ENCODE measurements at places on chromosomes 16 and 17.

- no peak for DNase-seq
Observed at GRCh38 chr16:3004319-3004718, 8.4 kb upstream of the CLDN9 start.

GRCh38 chr16:15518381-15519351 is 84.3 kb downstream of the BMERB1 start:
- no peak for DNase-seq

DNA sequence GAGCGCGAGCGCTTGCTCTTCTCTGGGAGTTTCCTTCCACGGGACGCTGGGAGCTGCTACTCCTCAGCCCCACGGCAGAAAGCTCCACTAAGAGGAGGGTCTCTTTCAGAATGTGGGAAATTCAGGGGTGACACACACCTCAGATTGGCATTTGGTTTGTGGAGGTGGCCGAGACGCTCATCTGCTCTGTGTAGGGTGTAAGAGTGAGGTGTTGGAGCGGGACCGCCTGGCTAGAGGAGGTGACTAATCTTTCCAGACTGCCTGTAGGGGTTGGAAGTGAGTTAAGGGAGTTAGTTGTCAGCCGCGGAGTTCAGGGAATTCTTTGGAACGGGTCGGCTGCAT is 735 bp downstream of the PSMD11 start:
- no peak for DNase-seq

GRCh38 chr17:80189611-80190010 is 19.8 kb downstream of the CARD14 start:
- no peak for DNase-seq

GRCh38 chr16:21028728-21029127 is 121.9 kb downstream of the DNAH3 start:
- DNase-seq = no peak

DNA sequence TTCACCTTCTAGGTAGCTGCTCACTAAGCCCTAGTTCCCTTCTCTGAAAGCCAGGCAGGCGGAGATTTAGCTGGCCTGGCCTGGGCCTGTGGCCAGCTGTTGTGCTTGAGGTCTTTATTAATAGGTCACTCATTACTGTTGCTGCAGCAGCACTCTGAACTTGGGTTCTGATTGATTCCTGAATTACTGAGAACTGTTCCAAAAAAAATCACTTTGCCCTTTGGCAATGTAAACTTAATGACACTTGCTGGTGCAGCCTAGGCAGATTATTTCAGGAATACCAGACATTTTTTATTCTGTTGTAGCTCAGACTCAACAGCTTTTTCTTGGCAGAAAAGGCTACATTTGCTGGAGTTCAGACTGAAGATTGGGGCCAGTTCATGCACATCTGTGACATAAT is 2.7 kb downstream of the TOM1L1 start:
- no peak for DNase-seq

- no peak for DNase-seq
Observed at GRCh38 chr16:87046235-87046634, 271.0 kb downstream of the C16orf95 start.

DNA sequence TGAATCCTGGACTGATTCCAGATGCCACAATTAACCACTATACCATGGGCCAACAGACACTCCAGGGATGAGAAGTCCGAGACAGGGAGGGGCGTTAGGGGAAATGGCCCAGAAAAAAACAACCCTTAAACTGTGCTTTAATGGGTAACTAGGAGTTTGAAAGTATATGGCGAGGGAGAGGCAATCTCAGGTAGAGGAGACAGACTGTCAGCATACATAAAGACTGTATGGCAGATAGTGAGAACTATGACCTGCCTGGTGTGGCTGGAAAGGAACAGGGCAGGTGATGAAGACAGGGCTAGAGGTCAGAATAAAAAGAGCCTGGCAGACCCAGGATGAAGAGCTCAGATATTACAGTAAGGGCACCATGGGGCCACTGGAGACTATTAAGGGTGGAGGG is 8.1 kb downstream of the ZZEF1 start:
- no peak for DNase-seq

GRCh38 chr16:78205506-78205905 is 106.1 kb downstream of the WWOX start:
- DNase-seq = no peak

- DNase-seq = no peak
Observed at GRCh38 chr16:85767531-85767930, 16.6 kb upstream of the C16orf74 start.

- DNase-seq = no peak
Observed at GRCh38 chr17:15268461-15268860, 3.3 kb upstream of the PMP22 start.

GRCh38 chr17:73365301-73365874 is 53.6 kb upstream of the CDC42EP4 start:
- DNase-seq = no peak

DNA sequence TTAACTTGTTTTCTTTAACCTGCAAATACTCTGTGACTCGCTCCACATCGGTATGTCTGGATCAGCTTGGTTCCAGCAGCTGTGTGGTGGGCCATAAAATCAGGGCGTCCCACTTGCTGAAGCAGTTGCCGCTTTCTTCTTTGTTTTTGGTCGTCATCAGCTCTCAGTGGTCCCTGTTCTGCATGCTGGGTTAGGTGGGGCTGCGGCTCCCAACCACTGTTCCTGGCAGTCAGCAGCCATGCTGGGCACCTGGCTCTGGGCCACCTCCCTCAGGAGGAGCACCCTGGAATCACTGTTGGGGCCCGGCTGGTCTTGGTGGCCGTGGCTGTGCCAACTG is 23.0 kb downstream of the MGRN1 start:
- DNase-seq = no peak

DNA sequence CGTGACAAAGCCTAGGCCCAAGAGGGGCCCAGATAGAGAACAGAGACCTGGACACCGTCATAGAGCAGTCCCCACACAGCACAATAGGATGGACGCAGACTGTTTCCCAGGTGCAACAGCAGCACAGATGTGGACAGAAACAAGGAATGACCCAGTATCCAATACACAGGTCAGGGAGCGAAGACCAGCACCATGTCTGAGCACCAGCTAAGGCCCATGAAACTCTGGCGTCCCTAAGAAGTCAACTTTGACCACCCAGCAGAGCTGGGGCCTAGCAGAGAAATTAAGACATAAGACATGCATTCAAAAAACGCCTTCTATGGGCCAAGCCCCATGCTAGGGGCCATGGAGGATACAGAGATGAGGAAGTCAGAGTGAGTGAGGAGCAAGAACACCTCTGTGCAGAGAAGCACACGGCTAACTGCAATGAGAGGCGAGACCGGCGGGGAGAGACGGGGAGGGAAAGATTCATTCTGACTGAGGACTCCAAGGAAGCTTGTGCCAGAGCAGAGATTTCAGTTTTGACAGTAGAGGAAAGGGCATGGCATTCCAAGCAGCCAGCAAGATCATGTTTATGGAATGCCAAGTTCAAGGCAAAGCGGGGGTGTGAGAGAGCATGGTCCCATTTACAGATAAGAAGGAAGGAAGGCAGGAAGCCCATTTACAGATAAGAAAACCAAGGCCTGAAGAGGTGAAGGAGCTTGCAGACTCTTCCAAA is 50.8 kb downstream of the PITPNM3 start:
- DNase-seq = no peak

- peak; percentile 70 for DNase-seq
Observed at GRCh38 chr17:7404737-7405349, 946 bp upstream of the TMEM256 start.

DNA sequence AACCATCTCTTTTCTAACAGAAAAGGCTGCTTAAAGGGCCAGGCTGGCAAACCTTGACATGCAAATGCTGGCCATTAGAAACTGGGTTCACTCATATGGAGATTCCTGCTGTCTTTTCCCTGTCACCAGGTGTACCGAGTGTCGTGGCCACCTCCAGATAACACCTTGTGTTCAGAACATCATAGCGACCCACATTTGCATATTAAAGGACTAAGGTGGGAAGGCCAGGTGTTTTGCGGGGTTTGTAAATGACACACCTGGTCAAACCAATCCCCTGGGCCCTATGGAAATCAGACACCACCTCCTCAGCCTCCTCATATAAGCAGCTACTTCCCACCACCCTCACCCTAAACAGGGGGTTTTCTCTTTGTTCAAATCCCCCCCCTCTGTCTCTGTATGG is 2.5 kb upstream of the AIPL1 start:
- DNase-seq = no peak

DNA sequence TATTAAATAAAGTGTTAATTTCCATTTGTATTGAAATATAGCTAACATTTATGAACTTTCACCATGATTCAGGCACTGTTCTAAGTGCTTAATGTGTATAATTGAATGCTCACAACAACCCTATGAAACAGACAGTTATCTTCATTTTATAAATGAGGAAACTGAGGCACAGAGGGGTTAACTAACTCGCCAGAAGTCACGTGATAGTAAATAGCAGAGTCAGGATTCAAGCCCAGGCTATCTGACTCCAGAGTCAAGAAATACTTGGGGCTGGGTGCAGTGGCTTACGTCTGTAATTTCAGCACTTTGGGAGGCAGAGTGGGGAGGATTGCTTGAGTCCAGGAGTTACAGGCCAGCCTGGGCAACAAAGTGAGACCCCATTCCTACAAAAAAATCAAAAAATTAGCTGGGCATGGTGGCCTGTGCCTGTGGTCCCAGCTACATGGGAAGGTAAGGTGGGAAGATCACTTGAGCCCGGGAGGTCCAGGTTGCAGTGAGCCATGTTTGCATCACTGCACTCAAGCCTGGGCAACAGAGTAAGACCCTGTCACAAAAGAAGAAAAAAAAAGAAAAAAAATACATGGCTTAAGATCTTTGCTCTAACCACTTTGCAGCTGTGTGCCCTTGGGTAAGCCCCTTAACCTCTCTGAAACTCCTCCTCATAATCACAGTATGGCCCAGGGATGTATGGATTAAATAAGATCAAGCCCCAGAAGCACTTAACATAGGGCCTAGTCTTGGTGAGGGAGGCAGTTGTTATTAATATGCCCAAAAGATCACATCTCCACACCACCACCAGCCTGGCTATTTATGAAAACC is 29.0 kb downstream of the WSB1 start:
- DNase-seq = no peak

DNA sequence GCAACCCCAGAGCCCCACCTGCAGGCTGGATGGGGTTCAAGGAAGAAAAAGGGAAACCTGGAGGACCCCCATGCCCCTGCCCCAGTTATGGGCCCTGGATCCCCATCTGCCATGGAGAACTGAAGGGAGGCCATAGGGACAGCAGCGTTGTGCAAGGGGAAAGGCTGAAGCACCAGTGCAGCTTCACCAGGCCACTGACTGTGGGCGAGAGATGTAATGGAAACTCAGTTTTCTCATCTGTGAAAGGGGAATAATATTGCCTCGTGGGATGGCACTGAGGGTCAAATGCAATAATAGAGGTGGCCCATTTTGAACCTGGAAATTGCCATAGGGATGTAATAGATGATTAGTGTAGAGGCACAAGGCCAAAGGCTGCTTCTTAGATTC is 9.9 kb upstream of the TSPOAP1 start:
- DNase-seq = no peak

DNA sequence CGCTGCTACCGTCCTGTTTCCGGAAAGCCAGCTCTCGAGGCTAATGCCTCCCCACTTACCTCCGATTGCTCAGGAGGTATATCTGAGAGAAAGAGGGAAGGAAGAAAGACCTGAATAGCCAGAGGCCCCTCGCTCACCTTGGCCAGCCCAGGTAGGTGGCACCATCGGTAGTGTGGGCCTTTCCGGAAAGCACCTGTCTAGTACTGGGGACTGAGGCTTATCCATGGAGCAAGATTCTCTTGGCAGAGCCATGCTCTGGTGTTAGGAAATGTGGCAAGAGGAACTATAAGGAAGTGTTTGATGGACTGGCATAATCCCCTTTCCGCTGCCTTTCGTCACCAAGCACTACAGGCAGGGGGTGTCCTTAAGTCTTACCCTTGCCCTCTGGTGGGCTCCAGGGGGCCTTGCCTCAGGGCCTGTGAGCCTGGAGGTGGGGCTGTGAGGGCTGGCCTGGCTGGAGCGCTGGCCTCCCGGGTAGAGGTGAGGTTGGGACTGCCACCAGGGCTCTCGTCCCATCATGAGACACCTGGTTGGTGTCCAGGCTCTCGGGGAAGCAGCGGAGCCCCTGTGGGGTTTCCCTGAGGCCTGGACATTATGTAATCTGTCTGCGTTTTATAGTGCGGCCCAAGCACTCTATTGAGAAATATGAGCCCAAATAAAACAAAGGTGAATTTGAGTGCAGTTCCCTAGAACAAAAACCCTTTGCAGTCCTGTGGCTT is 2.9 kb downstream of the CMIP start:
- no peak for DNase-seq

- no peak for DNase-seq
Observed at GRCh38 chr17:72399608-72400487, 279.0 kb downstream of the SOX9 start.

DNA sequence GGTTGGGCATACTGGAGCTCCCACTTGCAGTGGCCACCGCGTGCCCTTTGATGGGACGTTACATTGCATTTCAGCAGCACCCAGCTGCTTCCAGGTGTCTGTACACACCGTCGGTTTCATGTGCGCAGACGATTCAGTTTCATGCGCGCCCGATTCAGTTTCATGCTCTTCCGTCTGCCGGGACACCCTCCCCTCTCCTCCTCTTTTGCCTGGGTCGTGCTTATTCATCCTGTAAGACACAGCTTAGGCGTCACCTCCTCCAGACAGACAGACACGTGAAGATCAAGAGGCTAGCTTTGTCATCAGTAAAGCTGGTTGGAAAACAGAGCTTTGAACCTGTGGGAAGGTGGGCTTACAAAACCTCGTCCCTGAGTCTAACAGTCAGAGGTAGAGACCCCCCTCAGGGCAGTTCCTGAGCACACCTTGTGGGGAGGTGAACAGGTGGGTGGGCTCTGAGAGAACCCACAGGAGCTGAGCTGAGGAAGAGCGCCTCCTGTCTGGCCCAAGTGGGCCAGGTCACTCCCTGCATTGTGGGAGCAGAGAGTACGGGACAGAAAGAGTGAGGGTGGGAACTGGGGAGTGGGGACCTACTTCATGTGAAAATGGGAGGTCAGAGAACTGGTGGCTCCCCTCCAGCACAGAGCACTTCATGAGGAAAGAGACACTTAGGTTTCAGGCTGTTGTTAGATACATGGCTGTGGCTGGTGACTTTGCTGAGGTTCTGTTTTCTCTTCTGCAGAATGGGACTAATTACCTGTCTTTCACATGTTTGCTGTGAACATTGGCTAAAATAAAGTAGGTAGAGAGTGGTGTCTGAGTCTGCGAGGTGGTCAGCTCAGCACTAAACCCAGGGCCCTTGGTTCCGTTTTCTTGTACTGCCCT is 122.1 kb downstream of the SNX29 start:
- DNase-seq = no peak
